Activated T-cell treated with anti-CD3 and anti-CD28 coated beads, Interleukin-2, amount 50 U/mL, for 72 hours (primary cell): ENCODE measurements at places on chromosomes 13 and 19. TPM values are rescaled to one million over a fixed set of nuclear protein-coding genes. Genes with fewer than 3 reads are reported as not detected.

Gene DLL3
- 1.1 TPM for total RNA-seq

Gene OR4F17
- not detected for total RNA-seq

Gene ZNF610
- 3.7 TPM for total RNA-seq

Gene APOE
- total RNA-seq = 2.1 TPM

Gene LILRB1
- 3.6 TPM for total RNA-seq
